ENCODE measurements at places on chromosomes 6 and 20. TPM values are rescaled to one million over a fixed set of nuclear protein-coding genes. Genes with fewer than 3 reads are reported as not detected.
A peak's percentile ranks its signal among the peaks of the same experiment; 100 is the strongest.

CCN5 gene
- 7.4 TPM for total RNA-seq

- no peak for DNase-seq
Measured at GRCh38 chr20:25723975-25724374, 27.3 kb upstream of the ZNF337 start.

- DNase-seq, result no peak
Measured at GRCh38 chr20:23195636-23196035, 109.5 kb upstream of the CD93 start.

DNA sequence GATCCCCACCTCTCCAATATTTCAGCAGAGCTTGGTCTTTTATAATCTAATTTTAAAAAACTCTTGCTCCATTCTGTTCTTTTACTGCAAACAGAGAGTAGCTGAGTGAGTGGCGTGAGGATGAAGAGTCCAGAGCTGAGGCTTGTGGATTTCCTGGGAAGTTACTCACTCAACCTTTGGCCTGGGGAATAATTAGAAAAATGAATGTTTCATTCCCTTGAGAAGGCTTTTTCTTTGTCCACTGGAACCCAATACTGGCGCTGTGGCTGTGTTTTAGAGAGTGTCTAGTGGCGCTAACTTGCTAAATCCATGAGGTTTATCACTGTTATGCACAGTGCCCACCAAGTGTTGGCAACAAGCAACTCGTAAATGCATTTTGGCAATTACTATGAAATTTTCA lies 251.5 kb downstream of the HIVEP2 start:
- DNase-seq, result no peak

UST gene
- 12.9 TPM for total RNA-seq

DNA sequence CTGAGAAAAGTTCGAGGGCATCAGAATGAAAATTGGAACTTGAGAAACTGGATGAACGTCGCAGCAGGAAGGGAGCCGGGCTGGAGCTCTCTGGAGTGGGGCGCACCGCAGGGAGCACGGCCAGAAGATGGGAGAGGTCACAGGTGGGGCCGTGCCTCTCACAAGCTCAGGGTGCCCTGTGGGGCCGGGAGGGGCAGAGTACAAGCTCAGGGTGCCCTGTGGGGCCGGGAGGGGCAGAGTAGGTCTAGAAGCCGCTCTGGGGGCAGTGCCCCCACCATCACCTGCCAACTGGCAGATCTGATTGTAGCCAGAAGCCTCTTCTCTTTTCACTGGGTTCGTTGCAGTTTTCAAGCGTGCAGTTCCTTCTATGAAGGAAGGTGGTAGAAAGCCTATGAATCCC lies 61.1 kb upstream of the SNX9 start:
- no peak for DNase-seq

- no peak for DNase-seq
Measured at GRCh38 chr6:124960757-124961463, 1.3 kb upstream of the RNF217 start.

DNA sequence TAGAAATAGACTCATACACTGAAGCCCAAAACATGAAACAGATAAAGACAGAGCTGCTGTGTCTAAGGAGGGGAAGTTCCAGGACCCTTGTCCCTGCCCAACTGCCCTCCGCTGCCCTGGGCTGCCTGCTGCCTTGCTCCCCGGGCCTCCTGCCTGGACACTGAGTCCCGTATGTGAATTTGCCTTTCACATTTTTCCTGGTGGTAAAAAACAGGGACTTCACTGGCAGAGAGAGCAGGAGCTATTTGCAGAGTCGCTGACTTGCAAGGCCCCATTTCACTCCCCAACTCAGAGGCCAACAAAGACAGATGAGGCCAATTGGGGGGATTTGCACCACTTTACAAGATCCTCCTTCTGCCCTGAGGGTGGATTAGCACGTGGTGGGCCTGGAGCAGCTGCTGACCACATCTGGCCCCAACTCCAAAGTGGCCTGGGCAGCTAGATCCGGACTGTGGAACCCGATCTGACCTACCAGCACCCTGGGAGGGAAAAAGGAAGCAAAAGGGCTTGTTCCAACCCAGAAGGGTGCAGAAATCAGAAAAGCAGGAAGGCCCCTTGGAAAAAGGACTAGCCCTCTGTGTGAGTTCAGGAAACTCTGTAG lies 61.4 kb downstream of the NOL4L start:
- peak; percentile 68 for DNase-seq

DNA sequence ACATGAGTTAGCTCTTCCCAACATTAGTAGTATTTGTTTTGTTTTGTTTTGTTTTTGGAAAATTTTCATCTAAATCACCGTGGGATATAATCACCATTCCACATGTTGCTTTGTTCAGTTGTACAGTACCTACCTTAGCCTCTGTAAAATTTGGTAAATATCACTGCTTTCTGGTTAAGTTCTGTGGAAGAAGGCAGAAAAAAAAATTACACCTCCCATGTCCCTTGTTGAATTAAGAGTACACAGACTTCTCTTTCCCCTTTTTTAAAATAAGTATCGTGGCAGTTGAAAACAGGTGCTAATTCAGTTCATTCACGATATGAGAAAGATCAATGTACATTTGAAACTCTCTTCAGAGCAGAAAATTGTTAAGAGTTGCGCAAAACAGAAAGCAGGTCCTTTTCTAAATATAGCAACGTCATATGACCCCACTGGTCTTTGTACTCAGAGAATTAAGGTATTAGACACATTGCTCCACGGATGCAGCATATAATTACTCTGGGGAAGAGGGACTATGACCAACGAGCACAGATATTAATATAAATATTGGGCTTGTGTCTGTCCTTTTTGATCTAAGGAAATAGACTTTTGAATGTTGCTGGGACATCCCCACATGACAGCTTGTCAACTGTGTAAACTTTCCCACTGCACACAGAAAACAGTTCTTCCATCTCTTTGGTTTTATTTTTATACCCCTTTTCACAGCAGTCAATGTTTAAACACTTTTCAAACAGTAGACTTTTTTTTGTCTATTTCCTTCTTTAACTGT lies 58.6 kb upstream of the ZNF217 start:
- no peak for DNase-seq

- no peak for DNase-seq
Measured at GRCh38 chr20:11700831-11701230, 216.9 kb upstream of the BTBD3 start.

DEF6 gene
- total RNA-seq, result 89.0 TPM
